OCI-LY7 (cell line): ENCODE measurements at places on chromosomes 7 and 10. TPM values are rescaled to one million over a fixed set of nuclear protein-coding genes. Genes with fewer than 3 reads are reported as not detected.

Gene WDFY4
- total RNA-seq: 80.0 and 85.6 TPM in 2 replicates

Gene BLNK
- total RNA-seq: 182 and 201 TPM in 2 replicates

GRCh38 chr10:92993699-92994272, 66.8 kb upstream of the CYP26C1 start:
- no peak for DNase-seq

DNA sequence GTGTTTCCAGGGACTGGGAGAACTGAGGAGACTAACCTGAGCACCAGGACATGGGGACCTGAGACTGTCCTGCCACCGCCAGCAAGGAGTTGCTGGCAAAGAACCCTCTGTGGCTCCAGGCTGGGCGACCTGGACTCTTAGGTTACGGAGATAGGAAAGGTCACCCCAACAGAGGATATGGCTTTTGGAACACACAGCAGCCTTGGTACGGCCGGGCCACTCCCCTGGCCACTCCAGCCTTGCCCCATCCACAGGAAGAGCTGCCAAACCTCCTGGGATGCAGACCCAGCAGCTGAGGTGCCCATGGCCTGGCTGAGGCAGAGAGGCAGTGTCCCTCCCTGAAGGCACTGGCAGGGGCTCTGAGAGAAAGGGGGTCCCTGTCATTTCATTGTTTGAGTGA, 137.8 kb downstream of the OAT start:
- no peak for DNase-seq

GRCh38 chr10:118629211-118629610, 33.8 kb upstream of the PRLHR start:
- no peak for DNase-seq

- no peak for DNase-seq
Observed at GRCh38 chr7:151699147-151699927, 177.6 kb downstream of the PRKAG2 start.

DNA sequence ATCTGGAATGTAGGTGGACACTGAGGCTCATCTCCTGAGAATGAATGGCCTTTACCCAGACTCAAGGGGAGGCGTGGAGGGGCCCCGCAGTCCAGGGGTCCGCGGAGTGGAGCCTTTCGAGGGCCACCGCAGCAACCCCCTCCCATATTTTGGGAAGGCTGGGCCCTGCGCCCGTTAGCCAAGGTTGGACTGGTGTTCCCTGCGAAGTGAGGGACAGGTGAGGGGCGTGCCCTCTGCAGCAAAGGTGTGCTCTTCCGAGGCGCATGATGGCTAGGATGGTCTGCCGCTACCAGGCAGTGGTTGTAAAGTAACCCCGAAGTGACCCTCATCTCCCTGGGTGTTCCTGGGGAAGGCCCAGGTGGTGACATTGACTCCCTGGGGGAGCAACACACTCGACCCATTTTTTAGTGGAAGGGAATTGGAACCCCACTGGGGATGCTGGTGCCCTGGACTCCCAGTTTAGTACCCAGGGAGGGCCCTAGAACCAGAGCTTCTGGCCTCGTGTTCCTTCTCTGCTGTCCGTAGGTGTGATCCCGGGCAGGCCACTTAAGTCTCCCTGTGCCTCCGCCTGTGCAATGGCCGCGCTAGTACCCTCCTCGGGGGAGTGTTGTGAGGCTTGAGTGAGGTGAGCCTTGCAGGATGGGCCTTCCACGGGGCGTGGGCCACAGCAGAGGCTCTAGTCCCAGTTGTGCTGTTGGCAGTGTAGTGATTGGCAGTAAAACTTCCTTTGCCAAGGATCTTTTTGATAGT, 779 bp downstream of the FAM241B start:
- DNase-seq: no peak

DNA sequence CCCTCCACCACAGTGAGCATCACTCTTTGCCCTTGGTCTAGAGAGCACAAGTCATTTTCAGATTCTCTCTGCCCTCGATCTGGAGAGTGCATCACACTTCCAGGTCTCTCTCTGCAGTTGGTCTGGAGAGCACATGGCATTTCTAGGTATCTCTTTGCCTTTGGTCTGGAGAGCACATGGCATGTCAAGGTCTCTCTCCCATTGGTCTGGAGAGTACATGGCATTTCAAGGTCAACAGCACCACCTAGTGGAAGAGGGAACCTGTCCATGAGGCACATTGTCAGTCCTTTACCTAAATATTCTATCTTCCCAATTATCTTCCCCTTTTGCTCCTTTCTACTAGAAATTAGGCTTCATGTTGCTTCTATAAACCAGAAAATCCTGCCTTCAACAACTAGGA, 1139.4 kb downstream of the XPNPEP1 start:
- peak; percentile 65 for DNase-seq

GRCh38 chr10:44799966-44800365, 111.2 kb upstream of the TMEM72 start:
- DNase-seq: no peak

- no peak for DNase-seq
Observed at GRCh38 chr7:123485187-123485586, 49.2 kb downstream of the IQUB start.

DNA sequence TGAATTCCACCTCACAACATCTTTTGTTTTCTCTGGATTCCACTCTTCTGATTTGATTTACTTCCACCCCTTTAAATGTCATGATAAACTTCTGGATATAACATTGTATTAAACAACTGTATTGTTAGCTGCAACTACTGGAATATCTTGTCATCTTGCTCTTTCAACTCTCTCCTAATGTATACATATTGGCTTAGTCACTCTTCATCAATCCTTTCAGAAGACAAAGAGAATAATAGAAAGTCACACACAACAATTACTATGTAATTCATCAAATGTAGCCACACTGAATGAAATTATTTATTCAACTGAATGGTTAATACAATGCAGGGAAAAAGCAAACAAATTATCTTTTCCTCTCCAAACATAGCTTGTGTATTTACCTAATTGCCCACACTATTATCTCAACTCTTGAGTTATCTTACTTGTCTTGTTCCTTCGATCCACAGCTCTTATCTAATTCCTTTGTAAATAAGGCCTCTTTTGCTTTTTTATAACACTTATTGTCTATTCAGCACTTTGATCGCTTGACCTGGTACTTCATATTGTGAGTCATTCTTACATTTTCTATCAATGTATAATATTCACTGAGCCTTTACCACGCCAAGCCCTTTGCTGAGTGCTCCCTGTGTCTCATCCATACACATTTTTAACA, 16.7 kb downstream of the SEMA3A start:
- no peak for DNase-seq

Gene ZNF425
- total RNA-seq: 1.1 and 1.6 TPM in 2 replicates

GRCh38 chr10:2908851-2909630, 158.3 kb upstream of the PFKP start:
- DNase-seq: no peak

DNA sequence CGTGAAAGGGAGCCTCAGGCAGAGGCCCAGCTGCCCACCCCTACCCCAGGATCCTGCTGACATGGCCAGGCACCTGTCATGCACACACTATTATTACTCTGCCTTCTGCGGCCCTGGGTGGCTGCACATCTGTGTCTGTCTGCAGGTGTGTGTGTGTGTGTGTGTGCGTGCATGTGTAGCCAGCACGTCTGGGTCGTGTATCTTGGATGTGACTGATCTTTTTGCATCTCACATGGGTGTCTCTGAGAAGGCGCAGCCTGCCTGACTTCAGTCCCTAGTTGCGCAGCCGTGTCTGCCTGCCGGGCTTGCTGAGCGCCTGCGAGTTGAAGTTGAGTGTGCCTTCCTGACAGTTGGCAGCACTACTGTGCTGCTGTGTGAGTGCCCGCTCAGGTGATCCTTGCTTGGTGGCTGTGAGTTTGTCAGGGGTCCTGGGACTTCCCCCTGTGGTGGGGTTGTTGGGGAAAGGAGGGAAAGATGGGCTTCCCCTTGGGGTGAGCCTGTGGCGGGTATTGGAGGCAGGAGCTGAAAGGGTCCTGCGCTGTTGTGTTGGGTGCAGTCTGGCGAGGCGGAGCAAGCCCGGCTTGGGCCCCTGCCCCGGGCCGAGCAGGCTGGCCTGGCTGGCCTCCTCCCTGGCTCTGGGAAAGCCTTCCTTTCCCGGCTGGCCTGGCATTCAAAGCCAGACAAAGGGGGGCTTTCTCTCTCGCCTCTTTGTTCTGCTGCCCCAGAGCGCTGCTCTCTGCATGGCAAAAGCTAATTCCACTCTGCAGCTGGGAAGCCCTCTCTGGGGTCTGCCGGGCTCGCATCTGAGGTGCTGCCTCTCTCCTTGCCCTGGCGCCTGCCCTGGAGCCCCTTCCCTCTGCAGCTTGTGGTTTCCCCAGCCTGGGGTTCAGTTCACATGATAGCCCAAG, 4.9 kb downstream of the TRIM8 start:
- DNase-seq: peak; percentile 88

DNA sequence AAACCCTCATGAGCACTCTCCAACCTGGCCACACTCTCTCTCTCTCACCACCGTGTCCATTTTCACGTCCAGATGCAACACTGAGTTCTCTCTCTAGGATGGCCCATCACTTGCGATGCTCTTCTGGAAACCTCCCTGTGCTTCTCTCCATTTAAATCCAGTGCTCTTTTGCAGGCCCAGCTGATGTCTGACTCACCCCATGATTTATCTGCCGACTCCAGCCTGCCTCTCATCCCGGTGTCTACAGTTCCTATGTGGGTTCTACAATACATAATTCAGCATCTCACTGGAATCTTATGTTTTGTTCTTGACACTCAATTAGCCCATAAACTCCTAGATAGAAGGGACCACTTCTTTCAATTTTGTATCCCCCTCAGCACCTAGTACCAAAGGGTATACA, 5.0 kb downstream of the TPK1 start:
- DNase-seq: no peak

Gene NXPH1
- not detected in 2 replicates for total RNA-seq
